ENCODE measurements at places on chromosomes 5 and 9. TPM values are rescaled to one million over a fixed set of nuclear protein-coding genes. Genes with fewer than 3 reads are reported as not detected.

ACTBL2 gene
- total RNA-seq: not detected

SPATA31D4 gene
- total RNA-seq: not detected

CTXN3 gene
- total RNA-seq: not detected

SLC6A3 gene
- total RNA-seq: not detected

ASPN gene
- total RNA-seq: 0.15 TPM

PRSS3 gene
- total RNA-seq: not detected

GABRG2 gene
- total RNA-seq: not detected

CNTNAP3 gene
- total RNA-seq: not detected

THBS4 gene
- total RNA-seq: 1.6 TPM

EGFLAM gene
- total RNA-seq: 45.4 TPM

NEUROG1 gene
- total RNA-seq: not detected

FCN1 gene
- total RNA-seq: not detected

SPATA31D3 gene
- not detected for total RNA-seq

HRH2 gene
- not detected for total RNA-seq

UBE2R2 gene
- 49.2 TPM for total RNA-seq

LTC4S gene
- 0.58 TPM for total RNA-seq

NOTCH1 gene
- 50.2 TPM for total RNA-seq

SH3TC2 gene
- 2.5 TPM for total RNA-seq

SLC6A18 gene
- total RNA-seq: not detected

PIP5KL1 gene
- 2.6 TPM for total RNA-seq

ARHGEF39 gene
- total RNA-seq: 25.0 TPM

SLU7 gene
- 37.4 TPM for total RNA-seq

SEC24A gene
- total RNA-seq: 22.0 TPM

LOX gene
- total RNA-seq: 3.6 TPM

TMEM174 gene
- not detected for total RNA-seq

GLDC gene
- total RNA-seq: 0.32 TPM

ABL1 gene
- total RNA-seq: 78.6 TPM

RNF180 gene
- 0.67 TPM for total RNA-seq

HSD17B3 gene
- total RNA-seq: not detected

PCSK1 gene
- total RNA-seq: 0.92 TPM

TLN1 gene
- 173 TPM for total RNA-seq

C5orf46 gene
- not detected for total RNA-seq

BARHL1 gene
- not detected for total RNA-seq

NLN gene
- total RNA-seq: 95.2 TPM

PCDHA6 gene
- 12.7 TPM for total RNA-seq

ARHGEF28 gene
- 3.5 TPM for total RNA-seq

IFNA13 gene
- not detected for total RNA-seq

PBX3 gene
- total RNA-seq: 3.5 TPM

CDO1 gene
- total RNA-seq: 3.2 TPM

NTNG2 gene
- total RNA-seq: 3.0 TPM

PCDHA5 gene
- 2.1 TPM for total RNA-seq

AIF1L gene
- total RNA-seq: 6.5 TPM

TAF11L5 gene
- 1.4 TPM for total RNA-seq

ZNF169 gene
- 5.4 TPM for total RNA-seq

IL7R gene
- total RNA-seq: 7.7 TPM

SLC34A3 gene
- not detected for total RNA-seq

SPATA6L gene
- total RNA-seq: 21.2 TPM

LVRN gene
- not detected for total RNA-seq

CCDC192 gene
- total RNA-seq: not detected

MTAP gene
- 45.7 TPM for total RNA-seq

DNAJC21 gene
- total RNA-seq: 55.0 TPM

NIM1K gene
- 0.55 TPM for total RNA-seq

Measured in A673 (cell line).